ENCODE measurements at places on chromosomes 3 and 15. TPM values are rescaled to one million over a fixed set of nuclear protein-coding genes. Genes with fewer than 3 reads are reported as not detected.

Gene RHOV
- 0.50 TPM for total RNA-seq

Gene ZBED2
- total RNA-seq = not detected

Gene RPP25
- total RNA-seq = 15.9 TPM

Gene LEKR1
- 22.9 TPM for total RNA-seq

Gene CORO2B
- 2.2 TPM for total RNA-seq

Gene SNURF
- total RNA-seq = 15.7 TPM

Gene CCDC80
- 18.8 TPM for total RNA-seq

Gene RFTN1
- 25.7 TPM for total RNA-seq

Gene TRIM42
- 12.5 TPM for total RNA-seq

Gene BSN
- total RNA-seq = 18.9 TPM

Gene SLC12A1
- total RNA-seq = 0.62 TPM

Gene CRABP1
- 0.74 TPM for total RNA-seq
